Endodermal cell (in vitro differentiated cells): ENCODE measurements at places on chromosomes 2 and 18.
A peak's percentile ranks its signal among the peaks of the same experiment; 100 is the strongest.

DNA sequence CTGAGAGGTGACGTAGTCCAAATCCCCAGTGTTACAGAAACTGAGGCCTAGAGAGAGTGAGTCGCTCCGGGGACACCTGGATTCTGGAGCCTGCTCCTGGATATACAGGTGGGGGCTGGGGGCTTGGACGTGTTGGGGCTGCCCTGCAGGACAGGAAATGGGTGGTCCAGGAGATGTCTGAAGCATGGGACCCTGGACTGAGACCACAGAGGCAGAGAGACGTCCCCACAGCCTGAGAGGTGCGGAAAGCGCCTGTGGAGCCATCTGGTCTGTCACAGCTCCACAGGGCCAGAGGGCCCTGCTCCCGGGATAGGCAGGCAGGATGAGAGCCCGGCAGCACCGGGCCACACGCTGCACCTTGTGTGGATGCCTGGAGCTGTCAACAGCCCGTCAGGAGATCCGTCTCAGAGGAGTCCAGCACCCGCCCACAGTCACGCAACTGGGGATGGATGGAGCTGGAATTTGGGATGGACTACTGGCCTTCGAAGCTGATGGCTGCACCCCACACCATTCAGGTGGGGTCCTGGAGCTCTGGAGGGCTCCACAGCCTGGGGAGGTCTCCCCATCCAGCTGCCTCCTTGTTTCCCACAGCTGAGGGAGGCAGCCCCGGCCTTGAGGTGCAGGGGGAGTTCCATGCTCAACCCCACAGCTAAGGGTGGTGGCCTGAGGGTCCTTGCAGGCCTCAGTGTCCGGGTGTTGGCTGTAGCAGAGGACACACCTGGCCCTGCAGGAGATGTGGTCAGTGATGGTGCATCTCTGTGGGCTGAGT is 303.0 kb downstream of the NDUFA10 start:
- peak; percentile 40 for DNase-seq

- DNase-seq, result no peak
These were observed 3.8 kb downstream of the C2orf92 start for GRCh38 chr2:97673182-97673914.

DNA sequence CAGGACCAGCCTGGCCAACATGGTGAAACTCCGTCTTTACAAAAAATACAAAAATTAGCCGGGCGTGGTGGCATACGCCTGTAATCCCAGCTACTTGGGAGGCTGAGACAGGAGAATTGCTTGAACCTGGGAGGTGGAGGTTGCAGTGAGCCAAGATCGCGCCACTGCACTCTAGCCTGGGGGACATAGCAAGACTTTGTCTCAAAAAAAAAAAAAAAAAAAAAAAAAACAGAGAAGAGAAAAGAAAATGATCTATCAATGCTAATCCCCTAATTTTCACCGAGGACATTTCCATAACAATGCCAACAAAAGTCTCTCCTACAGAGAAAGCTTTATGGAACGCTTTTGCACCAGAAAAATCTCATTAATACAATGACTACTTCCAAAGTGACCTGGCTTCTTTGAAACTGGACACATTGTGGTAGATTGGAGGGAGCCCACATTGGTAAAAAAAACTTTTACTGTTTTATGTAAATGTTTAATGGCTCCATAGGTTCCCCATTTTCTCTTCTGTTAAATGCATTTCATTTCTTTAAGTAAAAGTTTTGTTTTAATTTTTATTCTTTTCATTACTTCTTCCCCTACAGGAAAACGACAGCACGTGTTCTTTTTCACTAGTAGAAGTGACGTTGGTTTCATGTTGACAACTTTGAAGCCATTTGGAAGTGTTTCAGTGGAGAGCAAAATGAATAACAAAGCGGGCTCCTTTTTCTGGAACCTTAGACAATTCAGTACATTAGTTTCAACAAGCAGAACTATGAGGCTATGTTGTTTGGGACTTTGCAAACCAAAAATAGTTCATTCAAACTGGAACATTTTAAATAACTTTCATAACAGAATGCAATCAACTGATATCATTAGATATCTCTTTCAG is 888 bp downstream of the FASTKD2 start:
- DNase-seq, result no peak

DNA sequence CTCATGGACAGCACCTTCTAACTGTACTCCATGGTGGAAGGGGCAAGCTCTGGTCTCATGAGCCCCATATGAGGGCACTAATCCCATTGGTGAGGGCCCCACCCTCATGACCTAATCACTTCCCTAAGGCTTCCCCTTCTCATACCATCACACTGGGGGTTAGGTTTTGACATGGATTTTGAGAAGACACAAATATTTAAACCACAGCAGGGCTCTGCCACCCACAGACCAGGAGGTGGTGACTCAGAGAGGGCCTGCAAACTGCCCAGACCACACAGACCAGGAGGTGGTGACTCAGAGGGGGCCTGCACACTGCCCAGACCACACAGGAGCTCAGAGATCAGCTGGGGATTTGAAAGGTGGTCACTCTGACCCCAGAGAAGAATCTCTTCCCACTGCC is 222.0 kb downstream of the KLHL29 start:
- no peak for DNase-seq

DNA sequence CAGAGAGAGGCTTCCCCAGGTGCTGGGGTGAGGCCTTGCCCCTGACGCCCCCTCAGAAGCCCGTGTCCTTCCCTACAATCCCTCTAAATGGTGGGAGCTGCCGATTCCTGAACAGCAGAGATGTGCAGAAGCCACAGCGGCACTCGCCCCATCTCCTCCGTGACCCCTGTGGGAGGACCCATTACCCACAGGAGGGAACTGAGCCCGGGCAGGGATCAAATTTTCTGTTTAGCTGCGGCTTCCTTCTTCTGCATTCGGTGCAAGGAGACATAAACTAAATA is 181.2 kb upstream of the RAB6C start:
- DNase-seq, result peak; percentile 38

DNA sequence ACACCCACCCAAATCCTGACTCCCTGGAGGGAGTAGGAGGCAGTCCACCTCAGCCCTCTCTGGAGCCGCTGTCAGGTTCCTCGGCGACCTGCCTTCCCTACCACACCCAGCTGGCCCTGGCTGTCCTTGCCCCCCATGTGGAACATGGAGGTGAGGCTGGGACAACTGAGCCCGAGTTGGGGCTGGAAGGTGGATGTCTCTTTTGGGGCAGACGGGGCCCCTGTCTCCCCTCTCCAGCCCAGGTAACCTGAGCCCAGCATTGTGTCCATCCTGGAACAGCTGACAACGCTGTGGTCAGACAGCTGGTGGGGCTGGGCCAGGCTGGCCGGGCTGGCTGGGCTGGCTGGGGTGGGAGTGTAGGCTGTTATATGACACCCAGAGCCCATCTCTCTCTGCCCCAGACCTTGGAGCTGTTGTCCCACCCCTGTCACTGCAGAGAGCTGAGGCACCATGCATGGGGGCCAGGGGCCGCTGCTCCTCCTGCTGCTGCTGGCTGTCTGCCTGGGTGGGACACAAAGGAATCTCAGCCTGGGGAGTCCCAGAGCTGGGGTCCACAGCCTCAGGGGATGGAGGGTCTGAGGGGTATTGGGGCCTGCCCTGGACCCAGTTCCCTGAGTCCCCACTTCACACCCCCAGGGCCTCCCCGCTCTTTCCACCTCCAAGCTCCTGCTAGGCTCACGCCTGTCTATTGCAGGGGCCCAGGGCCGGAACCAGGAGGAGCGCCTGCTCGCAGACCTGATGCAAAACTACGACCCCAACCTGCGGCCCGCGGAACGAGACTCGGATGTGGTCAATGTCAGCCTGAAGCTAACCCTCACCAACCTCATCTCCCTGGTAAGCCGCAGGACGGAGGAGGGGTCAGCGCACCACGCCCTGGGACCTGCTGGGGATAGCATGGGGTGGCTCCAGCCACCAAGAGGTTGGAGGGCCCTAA is at the start of gene CHRNG:
TSS of gene CHRNG (plus strand) at position 395 of the 934 bp plus-strand sequence. CDS start at position 451, 56 bp downstream.
- peak; percentile 68 for DNase-seq
